ENCODE measurements at places on chromosomes 7 and 10.

- DNase-seq = no peak
These were observed 79.5 kb downstream of the DIP2C start for GRCh38 chr10:609868-610545.

GRCh38 chr7:142437741-142438140, 179.9 kb upstream of the PRSS58 start:
- no peak for DNase-seq

- no peak for DNase-seq
These were observed 110.8 kb downstream of the JAZF1 start for GRCh38 chr7:28069807-28070206.

GRCh38 chr7:116802746-116803152, 59.6 kb upstream of the CAPZA2 start:
- DNase-seq = no peak

DNA sequence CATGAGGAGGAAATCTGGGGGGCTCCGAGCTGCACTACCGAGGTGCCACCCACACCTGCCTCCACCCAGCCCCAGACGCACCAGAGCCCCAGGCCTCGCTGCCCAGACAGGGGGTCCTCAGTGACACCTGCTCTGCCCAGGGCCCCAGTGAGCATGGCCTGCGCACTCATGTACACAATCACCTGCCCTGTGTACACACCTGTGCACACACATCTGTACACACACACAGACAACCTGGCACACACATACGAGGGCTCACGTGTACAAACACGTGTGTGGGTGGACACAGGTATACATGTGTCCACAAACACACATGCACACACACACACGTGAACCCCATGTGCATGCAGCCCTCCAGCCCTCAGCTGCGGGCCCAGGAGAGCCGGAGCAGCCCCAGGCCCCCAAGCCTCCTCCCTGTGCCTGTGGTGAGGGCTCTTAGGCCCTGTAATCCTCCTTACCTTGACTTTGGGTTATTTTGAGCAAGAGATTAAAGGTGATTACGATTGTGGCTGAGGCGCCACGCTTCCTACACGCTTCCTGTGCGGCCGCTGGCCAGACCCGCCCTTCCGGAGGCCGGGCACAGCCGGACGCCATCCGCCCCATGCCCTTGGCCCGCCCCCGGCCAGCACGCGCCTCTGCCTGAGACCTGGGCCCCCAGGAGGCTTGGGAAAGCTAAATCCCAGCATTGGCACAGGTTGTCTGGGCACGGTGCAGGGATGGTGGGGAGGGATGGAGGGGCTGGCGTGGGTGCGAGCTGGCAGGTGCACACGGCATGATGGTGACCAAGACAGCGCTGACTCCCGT, 71.9 kb downstream of the ELFN1 start:
- no peak for DNase-seq

DNA sequence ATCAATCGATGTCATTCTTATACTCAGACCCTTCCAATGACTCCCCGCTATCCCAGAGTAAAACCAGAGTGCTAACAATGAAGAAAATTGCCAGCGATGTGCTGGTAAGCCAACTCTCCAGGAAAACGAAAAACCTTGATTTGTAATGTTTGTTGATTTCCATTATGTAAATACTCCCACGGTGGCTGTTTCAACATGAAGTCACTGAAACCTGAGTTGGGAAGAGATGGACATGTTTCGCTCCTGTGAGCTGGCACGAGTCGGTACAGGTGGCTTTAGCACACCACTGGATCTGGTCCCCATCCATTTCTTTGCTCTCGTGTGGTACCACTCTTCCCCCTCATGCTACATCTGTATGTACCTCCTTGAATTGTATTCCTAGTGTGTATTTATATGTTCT, 52.9 kb downstream of the AP3M1 start:
- DNase-seq = no peak

DNA sequence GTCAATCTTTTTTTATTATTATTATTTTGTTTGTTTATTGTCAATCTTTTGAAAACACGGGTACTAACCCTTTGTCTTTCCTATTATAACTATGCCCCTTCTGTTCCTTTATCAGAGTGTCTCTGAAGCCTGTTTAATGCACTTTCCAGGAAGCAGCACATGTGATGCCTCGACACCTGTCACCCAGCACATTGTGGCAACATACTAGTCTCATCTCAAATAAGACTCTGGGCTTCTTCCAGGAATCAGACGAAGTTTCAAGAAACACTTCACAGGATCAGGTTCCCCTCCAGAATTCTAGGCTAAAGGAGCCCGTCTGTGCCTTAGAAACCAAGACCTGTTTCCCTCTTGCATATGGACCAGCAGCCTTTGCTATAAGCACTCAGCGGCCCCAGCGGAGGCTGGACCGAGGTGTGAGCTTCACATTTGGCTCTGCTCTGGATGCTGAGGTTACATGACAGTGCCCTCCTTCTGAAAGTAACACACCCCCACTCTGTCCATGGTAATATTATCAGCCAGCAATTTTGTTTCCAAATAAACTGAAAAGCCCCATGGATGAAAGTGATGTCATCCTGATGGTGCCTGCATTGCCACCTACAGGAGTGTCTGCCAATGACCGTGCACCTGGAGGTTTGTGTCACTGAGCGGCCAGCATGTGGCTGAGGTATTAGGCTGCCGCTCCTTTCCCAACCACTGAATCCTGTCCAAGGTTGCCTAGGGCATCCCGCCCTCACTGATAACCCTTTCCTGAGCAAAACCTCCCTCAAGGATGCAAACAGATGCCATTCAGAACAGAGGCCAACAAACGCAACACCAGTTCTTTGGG, 38.1 kb downstream of the MKI67 start:
- DNase-seq = no peak

- DNase-seq = no peak
These were observed 609.6 kb downstream of the PARD3 start for GRCh38 chr10:34205452-34205851.

- DNase-seq = no peak
These were observed 25.6 kb upstream of the PLEKHA1 start for GRCh38 chr10:122348935-122349361.

- no peak for DNase-seq
These were observed 44.1 kb downstream of the CUL2 start for GRCh38 chr10:35046074-35046473.

- no peak for DNase-seq
These were observed 672 bp upstream of the DDX56 start for GRCh38 chr7:44574287-44574872.

GRCh38 chr10:19451937-19452336, 364.3 kb upstream of the PLXDC2 start:
- DNase-seq = no peak
